Left ventricle myocardium superior (tissue), 1 donor: ENCODE measurements at places on chromosomes 13 and 19. TPM values are rescaled to one million over a fixed set of nuclear protein-coding genes. Genes with fewer than 3 reads are reported as not detected.

DNA sequence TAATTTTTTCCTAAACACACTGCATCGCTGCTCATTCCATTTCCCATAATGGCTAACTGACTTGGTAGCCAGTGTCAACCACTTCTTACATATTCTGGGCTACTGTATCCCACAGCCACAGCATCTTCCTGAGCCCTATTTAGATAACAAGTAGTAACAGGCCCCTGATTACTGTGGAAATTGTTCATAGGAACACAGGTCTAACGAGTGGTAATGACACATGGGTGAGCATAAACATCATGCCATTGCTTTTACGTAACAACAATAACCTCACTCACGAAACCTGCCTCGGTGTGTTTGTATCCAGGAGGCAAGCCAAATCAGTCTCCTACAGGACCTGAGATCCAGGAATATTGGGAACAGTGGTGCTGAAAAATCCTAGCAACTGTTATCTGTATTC lies 438.6 kb downstream of the KLF5 start:
- no peak for DNase-seq

Gene COQ8B
- 34.6 TPM for total RNA-seq

Gene GADD45B
- 42.3 TPM for total RNA-seq

DNA sequence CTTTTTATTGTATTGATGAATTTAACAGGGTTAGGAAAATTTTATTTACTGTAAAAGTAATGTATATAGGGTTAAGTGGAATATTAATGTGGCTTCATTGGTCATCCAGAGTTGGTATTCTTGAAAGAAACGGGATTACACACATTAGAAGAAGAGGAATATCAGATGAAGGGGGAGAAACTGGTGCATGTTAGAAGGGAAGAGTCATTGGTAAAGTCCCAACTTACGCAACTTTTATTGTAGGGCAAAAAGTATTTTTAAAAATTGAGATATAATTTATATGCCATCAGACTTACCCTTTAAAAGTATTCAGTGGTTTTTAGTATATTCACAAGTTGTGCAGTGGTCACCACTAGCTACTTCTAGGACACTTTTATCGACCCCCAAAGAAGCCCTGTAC lies 47.3 kb downstream of the DNAJC3 start:
- DNase-seq = no peak

GRCh38 chr13:50942630-50943311 lies 33.2 kb downstream of the RNASEH2B start:
- no peak for DNase-seq

DNA sequence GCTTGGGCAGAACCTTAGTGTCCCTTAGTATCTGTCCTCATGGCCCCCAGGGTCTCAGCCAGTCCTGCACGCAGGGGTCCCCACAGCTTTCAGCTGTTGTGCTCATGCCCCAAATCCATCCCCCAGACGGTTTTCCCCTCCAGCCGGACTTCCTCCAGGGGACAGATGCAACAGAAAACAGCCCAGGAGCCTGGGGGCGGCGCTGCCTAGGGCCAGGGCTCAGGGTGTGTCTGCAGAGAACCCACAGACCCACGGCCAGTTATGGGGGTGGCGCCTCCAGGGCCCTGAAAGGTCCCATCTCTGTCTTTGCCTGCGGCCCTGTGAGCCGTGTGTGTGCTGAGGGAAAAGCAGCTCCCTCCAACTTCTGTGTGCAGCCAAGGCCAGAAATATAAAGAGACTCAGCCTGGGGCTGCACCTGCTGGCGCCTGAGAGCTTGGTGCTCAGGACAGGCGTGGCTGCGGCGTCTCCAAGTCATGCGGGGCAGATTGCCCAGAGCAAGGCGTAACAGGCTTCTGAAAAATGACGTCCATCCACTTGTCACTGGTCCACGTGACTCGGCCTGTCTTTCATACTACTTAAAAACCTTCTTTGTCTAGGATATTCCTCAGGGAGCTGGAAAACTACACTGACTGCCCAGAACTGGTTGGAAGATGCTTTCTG lies 22.1 kb upstream of the F7 start:
- peak; percentile 83 for DNase-seq

Gene ZNF121
- 21.5 TPM for total RNA-seq

Gene GNA15
- 2.1 TPM for total RNA-seq

DNA sequence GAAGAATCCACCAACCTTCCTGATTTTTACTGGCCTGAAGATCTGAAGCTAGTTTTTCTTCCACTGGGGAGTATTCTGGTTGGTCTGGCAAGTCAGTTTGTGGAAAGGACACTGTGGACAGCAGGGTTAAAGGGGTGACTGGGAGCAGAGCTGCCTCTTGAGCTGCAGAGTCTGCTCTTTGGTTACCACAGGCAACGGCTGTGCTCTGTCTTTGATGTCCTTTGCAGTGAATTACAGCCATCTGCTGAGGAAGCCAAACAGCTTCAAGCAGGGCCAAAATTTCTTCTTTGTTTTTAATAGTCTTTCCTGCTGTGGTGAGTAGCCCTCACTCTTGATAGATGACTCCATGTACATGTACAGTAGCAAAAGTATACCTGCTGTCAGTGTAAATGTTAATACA lies 75.7 kb downstream of the ZNF100 start:
- DNase-seq = no peak

DNA sequence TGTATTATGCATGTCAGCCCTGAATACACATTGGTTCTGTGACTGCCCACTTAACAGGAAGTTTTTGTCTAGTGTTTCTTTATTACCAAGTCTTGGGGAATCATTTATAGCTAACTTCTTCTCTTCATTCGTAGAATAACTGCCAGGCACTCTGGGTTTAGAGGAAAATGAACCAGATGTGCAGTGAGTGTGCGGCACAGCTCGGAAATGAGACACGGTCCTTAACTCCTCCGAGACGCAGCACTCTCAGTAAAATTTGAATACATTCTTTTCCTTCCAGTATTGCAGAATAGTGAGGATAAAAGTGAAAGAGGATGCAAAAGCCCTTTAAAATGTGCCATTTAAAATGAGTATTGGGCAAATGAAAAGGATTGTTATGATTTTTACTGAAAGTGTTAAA lies 29.2 kb downstream of the ATP8A2 start:
- no peak for DNase-seq

GRCh38 chr13:92657565-92657964 lies 569.0 kb upstream of the GPC6 start:
- DNase-seq = no peak

Gene MIA
- 1.1 TPM for total RNA-seq

DNA sequence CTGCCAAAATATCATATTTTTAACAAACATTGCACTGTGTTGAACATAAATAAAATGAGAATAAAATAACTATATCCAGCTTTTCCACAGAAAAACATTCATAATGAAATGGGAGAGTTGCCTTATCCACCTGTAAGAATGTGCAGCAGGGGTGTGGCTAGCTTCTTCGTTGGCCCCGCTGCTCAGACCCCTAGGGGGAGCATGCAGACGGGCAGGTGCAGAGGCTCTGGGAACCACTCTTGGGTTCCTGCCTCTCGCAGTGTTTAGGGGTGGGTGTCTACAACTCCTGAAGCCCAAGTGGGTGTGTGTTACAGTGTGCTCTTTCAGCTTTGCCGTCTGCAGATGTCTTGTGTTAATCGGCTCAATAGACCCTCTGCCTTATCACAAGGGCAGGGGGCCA lies 121.7 kb downstream of the SLITRK5 start:
- no peak for DNase-seq
